ENCODE measurements at places on chromosomes 4 and X. TPM values are rescaled to one million over a fixed set of nuclear protein-coding genes. Genes with fewer than 3 reads are reported as not detected.

GRCh38 chr4:113990886-113991285 lies 11.4 kb upstream of the ARSJ start:
- peaks cover 3% of the 10 kb centered on the region for H3K36me3 ChIP-seq
- H3K4me1 ChIP-seq = no peaks in the 10 kb centered on the region
- H3K27me3 ChIP-seq = no peaks in the 10 kb centered on the region
- no peak overlapping the region for H3K4me3 ChIP-seq
- H3K27ac ChIP-seq = no peak overlapping the region

CD38 gene
- 0.07 TPM for total RNA-seq

- no peaks in the 10 kb centered on the region for H3K27me3 ChIP-seq
- peak; percentile 74 for DNase-seq
- H3K4me3 ChIP-seq = no peak overlapping the region
- H3K36me3 ChIP-seq = no peaks in the 10 kb centered on the region
Measured at GRCh38 chr4:1572521-1572920, 111.6 kb downstream of the FAM53A start.

- H3K4me1 ChIP-seq = no peaks in the 10 kb centered on the region
- no peaks in the 10 kb centered on the region for H3K36me3 ChIP-seq
- no peak overlapping the region for H3K27ac ChIP-seq
- H3K27me3 ChIP-seq = no peaks in the 10 kb centered on the region
- no peak for DNase-seq
- H3K4me3 ChIP-seq = no peak overlapping the region
Measured at GRCh38 chr4:98801259-98801725, 127.6 kb downstream of the EIF4E start.

DNA sequence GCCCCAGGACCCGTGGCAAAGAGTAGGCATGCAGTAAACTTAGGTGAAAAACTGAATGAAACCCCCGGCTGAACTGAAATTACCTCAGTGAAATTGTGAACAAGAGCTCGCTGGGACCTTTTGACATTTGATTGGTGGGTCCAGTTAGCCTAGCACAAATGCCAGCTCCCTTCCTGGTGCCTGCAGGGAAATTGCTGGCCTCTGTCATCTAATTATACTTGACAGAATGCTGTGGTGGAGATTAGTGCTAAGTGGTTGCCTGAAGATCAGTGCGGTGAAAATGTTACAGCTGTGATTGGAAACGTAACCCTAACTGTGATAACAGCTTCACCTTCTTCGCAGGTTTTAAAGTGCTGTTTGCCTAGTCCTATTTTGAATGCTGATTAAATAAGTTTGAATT lies 43.0 kb downstream of the ADD1 start:
- peaks cover 42% of the 10 kb centered on the region for H3K36me3 ChIP-seq
- no peak overlapping the region for H3K4me3 ChIP-seq
- H3K27ac ChIP-seq = no peak overlapping the region

DNA sequence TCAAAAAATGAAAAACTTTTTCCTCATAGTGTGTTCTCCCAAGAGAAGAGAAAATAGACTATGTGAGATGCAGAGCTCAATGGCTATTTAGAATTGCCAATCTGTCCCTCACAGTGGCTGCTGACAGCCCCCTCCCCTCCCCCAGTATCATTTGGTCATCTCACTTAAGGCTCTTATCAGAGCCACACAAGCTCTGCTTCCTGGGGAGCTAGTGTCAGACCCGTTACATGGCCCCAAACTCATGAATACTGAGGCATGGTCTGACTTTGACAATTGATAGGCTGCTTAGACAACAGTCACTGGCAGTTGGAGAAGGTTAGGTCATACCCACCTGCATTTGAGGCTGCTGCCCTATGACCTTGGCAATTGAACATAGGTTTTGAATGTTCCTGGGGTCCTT lies 15.3 kb downstream of the RNF150 start:
- H3K4me1 ChIP-seq = no peaks in the 10 kb centered on the region
- no peak overlapping the region for H3K27ac ChIP-seq
- no peak overlapping the region for H3K4me3 ChIP-seq
- DNase-seq = no peak
- no peaks in the 10 kb centered on the region for H3K27me3 ChIP-seq
- H3K36me3 ChIP-seq = peaks cover 10% of the 10 kb centered on the region

All from H9 (cell line).